Cardiac muscle cell (in vitro differentiated cells and primary cell): ENCODE measurements at places on chromosomes 1 and 21.

DNA sequence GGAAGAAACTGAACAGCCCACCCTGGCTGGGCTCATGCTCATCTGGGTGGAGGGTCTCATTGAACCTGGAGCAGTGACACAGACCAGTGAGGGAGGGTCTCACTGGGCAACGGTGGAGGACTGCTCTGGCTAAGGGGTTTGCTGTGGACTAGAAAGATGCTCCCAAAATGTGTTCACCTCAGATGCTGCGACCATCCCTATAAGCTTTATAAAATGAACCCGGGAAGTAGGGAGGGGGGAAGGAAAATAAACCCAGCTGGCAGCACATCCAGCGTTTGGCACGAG is 34.5 kb upstream of the LBR start:
- DNase-seq, result no peak

GRCh38 chr1:222068937-222069336 is 327.0 kb upstream of the DUSP10 start:
- DNase-seq, result no peak

- DNase-seq, result peak; percentile 56
These were observed 84.1 kb upstream of the ZNF326 start for GRCh38 chr1:89910780-89911179.

GRCh38 chr1:57494530-57495079 is 70.7 kb upstream of the DAB1 start:
- no peak for DNase-seq

DNA sequence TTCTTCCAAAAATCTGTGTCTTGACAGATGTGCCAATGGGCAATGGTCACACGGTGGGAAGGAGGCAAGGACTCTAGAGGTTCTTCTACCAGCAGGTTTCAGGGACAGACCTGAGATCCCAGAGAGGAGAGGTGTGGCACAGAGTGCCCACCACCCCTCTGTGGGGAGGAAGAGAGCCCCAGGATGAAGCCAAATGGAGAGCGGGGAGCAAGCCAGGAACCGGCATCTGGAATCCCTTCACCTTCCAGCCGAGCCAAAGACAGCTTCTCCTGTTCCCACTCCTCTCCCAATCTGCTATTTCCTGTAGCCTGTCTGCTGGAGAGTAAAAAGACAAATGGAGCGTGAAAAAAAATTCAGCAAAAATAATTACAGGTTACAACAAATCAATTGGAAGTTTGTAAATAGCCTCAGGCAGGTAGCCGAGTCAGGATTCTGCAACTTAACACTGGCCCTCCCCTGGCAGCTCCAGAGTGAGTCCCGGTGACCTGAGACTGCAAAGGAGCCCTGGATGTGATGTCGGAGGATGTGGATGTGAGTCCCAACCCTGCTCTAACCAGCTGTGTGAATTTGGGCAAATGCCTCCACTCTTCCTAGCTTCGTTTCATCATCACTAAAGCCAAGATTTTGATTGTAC is 45.4 kb upstream of the LRRN2 start:
- no peak for DNase-seq

DNA sequence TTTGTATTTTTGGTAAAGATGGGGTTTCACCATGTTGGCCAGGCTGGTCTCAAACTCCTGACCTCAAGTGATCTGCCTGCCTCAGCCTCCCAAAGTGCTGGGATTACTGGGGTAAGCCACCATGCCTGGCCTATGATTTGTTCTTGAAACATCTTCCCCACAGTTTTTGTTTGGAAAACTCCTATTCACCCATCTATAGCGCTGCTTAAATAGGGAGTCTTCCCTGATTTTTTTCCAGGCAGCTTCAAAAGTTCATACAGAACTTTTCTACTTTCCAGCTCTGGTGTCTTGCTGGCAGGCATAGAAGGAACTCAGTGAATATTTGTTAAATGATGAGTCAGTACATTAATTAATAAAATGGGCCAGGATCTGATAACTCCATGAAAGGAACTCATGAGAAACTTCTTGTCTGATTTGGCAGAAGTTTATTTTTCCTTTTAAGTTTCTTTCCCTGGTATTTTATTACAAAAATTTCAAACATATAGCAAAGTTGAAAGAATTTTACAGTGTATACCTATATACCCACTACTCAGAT is 33.0 kb upstream of the TTC22 start:
- DNase-seq, result no peak

DNA sequence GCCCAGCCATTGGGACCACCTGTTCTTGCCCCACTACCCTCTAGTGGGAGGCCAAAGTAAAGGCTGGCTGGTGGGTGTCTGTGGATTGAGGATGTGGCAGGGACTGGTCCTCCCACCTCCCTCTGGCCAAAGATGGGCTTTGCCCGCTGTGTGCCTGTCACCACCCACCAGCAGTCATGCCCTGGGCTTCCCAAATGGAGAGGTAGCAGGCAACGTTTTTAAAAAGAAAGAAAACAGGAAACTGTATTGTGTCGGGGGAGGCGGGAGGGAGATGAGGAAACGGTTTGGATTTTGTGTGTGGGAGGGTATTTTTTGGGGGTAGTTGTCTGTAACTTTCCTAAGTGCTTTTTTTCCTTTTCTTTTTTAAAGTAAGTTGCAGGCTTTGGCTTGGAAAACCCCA is 30.1 kb downstream of the SZRD1 start:
- no peak for DNase-seq

GRCh38 chr1:6102532-6102845 is 56.8 kb downstream of the KCNAB2 start:
- no peak for DNase-seq

DNA sequence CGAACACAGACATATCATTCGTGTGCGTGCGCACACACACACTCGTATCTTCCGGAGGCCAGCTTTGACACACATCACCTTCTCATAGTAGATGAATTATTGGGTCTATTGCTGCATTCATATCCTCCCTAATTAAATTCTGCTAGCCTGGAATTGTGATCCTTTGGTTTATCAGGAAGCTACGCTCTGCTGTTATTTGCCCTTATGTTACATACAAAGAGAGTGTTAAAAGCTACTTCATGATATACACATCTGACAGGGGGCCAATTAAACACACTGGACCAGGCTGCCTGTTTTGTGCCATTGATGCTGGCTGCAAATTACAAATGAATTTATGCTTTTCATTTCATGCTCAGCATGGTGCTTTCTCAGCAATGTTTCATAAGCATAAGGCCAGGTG is 252.0 kb downstream of the RHOU start:
- DNase-seq, result no peak

GRCh38 chr1:164683235-164683634 is 124.3 kb downstream of the PBX1 start:
- DNase-seq, result no peak

DNA sequence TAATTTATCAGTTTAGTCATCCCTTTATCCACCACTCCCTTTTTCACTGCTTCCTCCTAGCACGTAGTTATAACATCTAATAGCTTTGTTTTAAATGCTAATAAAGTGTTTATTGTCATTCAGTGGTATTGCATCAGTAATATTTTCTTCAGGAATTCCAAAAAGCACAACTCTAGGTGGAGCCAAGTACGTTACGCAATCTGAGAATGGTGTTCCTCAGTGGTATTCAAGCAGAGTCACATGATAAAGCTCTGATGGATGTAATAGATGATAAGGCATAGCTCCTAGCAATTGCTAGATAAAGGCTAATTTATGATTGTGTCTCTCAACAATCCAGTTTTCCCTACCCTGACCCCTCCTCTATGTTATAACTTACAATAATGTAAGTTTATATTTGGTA is 494.6 kb upstream of the ADGRL4 start:
- no peak for DNase-seq

DNA sequence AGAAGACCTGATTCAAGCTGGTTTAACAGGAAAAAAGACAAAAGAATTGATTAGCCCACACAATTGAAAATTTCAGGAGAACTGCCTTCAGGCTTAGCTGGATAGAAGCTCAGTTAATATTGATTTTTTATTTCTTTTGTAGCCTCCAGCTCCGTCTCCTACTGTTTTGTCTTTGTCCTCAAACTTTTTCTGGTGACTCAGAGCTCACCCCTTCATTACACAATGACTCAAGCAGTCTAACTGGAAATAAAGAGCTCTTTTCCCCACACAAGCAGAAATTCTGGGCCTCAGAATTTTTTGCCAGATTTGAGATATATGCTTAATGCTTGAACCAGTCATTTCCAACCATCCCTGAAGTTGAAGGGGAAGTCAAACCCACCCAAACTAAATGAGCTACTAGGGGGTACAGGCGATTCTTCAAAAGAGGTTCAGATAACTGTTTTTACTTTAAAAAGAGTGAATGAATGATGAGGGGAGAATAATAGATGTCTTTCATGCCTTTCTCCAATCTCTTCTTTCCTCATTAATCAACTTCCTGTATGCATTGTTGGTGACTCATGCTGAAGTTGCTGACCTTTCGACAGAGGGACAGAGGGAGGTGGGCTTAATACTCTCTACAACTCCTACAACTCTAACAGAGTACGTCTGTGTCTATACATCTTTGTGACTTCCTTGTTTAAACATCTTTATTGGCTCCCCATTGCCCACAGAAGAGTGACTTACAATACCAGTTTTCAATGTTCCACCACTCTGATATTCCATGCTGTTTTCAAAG is 6.2 kb upstream of the ACP6 start:
- peak; percentile 71 for DNase-seq

- DNase-seq, result no peak
These were observed 1.8 kb downstream of the OTUD7B start for GRCh38 chr1:150008699-150009098.

DNA sequence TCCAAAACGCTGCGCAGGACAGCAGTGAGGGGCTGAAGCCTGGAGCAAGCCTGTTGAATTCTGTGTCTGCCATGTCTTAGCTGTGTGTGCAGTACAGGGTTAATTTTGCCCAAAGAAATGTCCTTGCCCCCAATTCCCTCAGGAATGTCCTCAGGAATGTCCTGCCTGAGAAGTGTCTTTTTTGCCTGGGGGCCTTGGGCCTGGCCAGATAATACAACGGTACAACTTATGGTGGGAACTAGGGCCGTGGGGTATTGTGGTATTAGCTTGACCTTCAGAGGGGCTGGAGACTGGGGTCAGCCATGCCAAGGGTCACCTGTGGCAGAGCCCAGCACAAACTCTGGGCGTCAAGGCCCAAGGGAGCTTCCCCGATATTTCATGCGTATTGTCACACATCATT is 107.7 kb downstream of the AJAP1 start:
- DNase-seq, result no peak

DNA sequence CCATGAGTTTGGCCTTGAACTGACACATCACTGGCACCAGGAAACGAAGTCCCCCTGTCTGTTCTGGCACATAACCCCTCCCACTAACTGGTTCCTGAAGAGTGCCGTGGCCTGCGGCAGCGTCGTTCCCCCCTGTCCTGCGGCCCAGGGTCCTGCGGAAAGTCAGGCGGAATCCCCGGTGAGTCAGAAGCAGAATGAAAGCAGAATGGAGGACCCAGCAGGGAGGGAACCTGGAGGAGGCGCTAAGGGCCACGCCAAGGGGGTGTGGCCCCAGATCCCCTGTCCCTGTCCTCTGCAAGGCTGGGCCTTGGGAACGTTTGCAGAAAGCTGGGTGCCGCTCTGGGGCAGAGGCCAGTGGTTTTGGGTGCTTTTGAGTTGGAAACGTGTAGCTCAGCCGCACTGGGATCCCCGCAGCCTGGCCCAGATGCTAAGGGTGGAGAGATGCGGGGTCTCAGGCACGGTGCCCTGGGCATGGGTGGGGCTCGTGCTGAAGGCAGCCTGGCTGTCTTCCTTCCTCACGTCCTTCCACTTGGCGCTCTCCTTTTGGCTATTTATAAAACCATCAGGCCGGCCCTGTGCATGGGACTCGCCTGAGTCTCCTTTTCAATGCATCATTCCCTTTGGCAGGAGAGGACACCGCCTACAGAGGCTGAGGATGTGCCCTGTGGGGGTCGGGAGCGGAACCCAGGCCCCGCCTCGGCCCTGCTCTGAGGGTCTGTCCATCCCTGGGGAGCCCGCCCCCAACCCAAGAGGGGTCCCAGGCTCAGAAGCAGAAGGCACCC is 36.2 kb downstream of the TP73 start:
- DNase-seq, result no peak

DNA sequence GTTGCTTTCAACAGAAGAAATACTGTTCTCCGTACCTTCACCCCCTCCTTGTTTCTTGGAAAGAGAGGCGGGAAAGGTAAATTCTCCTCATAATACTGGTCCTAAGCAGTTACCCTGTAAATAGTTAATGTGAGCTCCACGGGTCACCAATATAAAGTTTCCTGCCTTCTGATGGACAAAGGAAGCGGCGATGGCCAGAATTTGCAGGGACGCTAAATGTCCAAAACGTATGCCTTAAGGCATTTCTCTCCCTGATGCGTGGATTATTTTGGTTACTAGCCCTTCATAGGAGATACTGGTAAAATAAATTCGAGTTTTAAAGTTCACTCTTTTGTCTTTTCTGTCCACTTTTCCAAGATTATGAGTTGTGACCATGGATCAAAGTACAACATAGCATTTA is 898 bp upstream of the PTGS2 start:
- DNase-seq, result peak; percentile 36

- DNase-seq, result no peak
These were observed 159.5 kb upstream of the KAZN start for GRCh38 chr1:14439015-14439414.

DNA sequence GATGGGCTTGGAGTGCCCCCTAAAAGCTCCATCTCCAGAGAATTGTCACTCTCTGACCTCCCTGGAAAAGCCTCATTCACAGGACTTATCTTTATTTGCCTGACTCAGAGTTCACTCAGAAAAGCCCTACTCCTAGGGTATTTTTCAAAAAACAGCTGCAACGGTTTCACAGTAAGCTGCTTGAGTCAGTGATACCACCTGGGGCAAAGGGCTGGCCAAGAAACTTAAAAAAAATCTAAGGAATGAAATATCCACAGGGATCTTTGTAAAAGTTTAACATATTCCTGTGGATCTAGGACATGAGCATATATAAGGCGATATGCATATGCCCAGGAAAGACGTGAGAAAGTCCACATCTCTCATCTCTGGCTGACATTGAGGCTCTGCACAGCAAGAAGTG is 33.8 kb upstream of the TSPAN2 start:
- no peak for DNase-seq

DNA sequence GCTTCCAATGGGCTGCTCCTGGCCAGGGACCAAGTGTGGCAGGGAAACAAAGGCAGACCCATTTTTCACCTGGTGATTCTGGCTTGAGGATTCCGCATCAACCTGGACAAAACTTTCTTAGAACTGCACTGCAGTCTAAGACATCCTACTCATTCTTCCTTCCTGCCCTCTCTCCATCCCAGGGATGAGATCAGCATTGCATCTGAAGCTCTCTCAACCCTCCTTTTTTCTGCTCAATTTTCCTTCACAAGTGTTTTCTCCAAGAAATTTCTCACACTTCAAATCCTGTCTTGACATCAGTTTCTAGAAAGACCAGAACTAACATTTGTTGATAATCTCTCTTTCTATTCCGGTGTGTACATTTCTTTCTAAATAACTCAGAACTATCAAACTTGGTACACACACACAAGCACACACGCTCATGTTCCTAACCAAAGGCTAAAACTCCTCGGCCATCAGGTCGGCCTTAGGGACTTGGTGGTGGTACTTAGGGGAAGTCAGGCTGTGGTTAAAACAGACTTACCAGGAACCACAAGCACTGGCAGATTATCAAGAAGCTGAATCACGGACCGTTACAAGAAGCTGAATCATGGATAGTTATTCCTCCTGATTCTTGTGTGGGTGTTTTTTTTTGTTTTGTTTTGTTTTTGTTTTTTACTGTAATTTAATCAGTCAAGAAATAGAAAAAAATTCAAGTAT is 21.0 kb upstream of the CXADR start:
- no peak for DNase-seq
